Peyer's patch (tissue), 4 donors: ENCODE measurements at places on chromosomes 5 and 9.

GRCh38 chr5:153884612-153884957, 154.1 kb downstream of the FAM114A2 start:
- DNase-seq: no peak

DNA sequence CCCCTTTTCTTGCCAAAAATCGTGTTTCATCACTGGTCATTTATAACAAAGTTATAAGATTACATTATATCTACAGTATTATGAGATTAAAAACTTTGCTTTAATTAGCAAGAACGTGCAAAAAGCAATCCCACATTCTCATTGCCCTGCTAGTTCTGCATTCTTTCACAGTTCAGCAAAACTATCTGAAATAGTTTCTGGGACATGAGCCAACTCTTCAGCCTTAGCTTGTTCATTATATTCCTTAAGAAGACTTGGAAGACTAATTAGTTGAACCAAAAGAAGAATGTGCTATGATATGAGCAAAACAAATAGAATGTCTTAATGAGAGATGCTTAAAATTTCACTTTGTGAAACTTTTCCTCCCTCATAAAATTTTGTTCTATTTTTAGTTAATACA, 76.7 kb downstream of the ITGA1 start:
- no peak for DNase-seq

DNA sequence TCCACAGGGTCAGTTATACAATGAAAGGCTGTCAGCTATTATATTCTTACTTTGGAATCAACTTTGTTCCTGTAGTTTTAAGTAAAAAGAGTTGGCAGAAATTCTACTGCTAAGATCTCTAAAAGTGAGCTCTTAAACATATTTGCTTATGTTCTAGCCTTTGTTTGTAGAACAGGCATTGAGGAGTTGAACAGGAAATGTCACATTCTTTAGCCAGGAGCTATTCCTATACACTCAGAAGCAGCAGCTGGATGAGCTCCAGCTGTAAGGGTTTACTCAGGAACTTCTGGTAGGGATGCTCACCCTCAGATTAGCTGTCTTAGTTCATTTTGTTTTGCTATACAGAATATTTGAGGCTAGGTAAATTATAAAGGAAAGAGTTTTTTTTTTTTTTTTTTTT, 22.4 kb upstream of the SPINK14 start:
- no peak for DNase-seq

- no peak for DNase-seq
Observed at GRCh38 chr9:81717747-81718077, 28.4 kb upstream of the TLE1 start.

- DNase-seq: no peak
Observed at GRCh38 chr5:98308960-98309359, 464.5 kb upstream of the RGMB start.

DNA sequence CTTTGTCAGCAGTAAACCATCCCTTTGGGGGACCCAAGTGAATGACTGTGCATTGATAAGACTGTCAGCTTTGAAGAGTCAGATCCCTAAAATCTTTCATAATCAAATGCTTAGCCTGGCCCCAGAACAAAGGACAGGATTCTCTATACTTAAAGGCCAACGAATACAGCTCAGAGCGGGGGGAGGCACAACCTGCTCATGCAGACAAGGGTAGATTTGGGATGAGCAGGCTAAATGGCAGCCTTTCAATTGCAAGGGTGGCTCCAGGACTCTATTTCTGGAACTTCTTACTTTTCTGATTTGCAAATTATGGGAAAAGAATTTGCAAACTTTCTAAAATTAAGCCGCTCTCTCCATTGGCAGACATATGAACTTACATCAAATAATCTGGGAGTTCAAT, 66.4 kb downstream of the ELL2 start:
- DNase-seq: no peak
